ENCODE measurements at places on chromosomes 5 and 9.

DNA sequence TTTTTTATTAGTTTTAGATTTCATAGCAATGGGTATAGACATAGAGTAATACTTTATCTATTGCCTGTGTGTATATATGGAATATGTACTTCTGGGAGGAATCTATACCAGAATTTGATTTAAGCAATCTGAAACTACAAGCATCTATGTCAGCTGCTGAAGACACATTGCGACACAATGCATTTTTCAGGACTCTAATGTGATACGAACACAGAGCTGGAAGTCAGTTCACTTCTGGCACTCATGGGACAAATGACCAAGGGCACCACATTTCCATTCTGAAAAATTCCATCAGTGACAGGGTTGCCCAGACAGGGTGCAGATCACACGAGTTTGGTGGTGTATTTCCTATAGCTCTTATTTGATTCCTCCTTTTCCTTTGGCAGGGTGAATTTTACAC is 259.5 kb downstream of the NTRK2 start:
- no peak for DNase-seq

DNA sequence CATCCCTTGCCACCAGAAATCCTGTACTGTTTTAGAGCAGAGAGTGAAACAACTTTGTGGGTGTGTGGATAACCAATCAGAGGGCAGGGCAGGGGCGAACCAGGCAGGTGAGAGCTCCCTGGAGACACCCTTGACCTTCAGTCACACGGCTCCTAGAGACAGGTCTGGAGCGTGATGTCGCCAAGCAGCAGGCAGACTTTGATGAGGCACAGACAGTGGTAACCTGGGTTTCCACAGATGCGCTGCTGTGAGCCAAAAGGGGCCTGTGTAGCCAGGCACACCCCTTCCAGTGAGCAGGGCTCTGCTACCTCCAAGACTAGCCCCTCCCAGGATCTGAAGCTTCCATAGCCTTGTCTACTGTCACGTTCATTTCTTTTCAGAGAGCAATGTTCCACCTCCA is 317.8 kb upstream of the ADCY2 start:
- no peak for DNase-seq

- no peak for DNase-seq
Measured at GRCh38 chr9:98540476-98540875, 168.3 kb downstream of the GABBR2 start.

GRCh38 chr5:154709368-154710305 is 45.5 kb upstream of the LARP1 start:
- DNase-seq = no peak

DNA sequence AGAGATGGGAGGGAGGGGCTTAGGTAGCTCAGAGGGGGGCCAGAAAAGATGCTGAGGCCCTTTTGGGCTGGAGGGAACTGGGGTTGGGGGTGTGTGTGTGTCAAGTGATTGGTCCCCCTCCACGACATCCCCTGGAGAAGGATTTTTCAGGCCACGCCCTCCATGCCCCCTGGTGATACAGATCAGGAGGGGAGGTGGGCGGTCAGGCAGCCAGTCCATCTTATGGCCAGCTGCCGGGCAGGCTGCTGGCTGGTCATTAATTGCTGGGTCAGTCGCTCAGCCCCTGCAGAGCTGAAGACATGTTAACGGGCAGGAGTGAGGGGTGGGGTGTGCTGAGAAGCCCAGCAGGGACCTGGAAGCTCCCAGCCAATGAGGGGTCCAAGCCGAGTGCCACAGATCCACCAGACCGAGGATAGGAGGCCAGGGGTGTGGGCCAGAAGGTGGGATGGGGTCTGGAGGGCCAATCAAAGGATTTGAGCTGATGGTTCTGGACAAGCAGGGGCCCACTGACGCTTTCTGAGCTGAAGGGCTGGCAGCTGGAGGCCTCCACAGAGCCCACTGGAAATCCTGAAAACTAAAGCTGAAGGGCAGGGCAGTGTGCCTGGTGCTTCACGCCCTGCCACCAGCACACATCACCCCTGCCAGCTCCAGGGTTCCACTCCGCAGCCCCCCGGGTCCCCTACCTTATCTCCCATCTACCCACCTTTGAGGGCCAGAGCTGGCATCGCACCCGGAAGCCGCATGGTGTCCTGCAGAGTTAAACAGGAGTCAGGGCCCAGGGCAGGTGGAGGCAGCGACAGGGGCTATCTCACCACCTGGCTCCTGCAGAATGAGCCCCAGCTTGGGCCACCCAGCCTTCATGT is 19.1 kb downstream of the PDGFRB start:
- DNase-seq = no peak

GRCh38 chr5:61806491-61807020 is 474.5 kb downstream of the ZSWIM6 start:
- DNase-seq = no peak

DNA sequence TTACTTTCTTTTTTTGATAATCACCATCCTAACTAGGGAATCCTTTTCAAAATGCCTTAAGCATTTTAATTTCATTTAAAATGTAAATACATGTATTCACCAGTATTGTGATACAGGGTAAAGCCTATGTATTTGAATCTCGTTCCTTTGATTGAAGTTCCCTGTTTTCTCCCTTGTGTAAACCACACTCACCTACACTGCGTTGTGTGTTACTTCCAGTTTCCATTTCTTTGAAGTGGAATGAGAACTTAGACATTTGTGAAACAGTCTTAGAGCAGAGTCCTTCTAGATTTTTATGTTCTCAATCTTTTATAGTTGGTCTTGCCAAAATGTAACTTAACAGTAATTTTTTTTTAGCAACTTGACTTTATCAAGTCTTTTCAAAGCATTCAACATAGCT is 101.4 kb downstream of the ZNF462 start:
- DNase-seq = no peak

GRCh38 chr5:153222936-153223335 is 267.5 kb upstream of the GRIA1 start:
- DNase-seq = no peak

DNA sequence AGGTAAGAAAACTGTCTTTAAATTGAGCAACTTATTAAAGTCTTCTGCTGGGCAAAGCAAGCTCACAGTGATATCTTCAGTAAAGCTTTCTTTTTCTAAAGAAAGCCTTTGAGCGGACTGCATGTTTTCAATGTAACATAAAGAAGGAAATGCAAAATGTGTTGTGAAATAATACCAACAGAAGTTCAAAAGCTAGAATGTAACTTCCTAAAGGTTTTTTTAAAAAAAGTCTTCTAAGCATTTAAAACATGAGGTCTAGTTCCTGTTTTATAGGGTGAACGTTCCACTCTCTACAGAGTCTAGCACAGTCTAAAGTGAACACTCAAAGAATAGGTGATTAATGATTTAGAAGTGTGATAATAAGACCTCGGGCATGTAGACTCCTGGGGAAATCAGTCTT is 62.9 kb downstream of the DENND1A start:
- DNase-seq = peak; percentile 93

GRCh38 chr5:164336276-164336675 is 830.9 kb downstream of the MAT2B start:
- DNase-seq = no peak

DNA sequence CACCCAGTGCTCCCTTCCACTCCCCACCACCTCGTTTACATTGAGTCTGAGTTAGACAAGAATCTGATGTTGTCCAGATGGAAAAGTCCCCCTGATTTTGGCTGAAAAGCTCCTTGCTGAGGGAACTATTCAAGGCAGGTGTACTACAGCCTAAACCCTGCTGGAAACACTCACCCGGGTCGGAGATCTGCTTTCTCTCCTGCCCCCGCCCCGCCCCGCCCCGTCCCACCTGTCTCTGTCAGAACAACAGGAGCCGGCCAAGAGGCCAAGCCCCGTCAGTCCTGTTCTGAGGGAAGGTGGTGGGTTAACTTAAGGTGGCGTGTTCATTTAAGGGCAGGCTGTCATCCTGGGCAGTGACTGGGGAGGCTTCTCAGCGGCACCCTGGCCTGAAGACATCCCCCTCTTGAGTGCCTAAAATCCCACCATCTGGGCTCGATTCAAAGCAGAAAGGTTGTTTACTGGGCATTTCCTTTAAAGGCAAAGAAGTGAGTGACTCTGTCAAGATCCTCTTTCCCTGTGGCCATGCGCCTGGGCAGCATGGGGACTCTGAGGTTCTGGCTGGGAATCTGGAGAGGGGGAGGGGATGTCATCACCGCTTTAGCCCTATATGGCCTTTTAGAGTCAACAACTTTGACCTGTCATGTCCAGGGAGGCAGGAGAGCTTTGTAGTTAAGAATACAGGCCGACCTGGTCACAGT is 71.1 kb upstream of the NEURL1B start:
- no peak for DNase-seq

Data from inflammatory macrophage treated with lipopolysaccharide for 4 hours (primary cell).